ENCODE measurements at places on chromosomes 6 and 20.
A peak's percentile ranks its signal among the peaks of the same experiment; 100 is the strongest.

DNA sequence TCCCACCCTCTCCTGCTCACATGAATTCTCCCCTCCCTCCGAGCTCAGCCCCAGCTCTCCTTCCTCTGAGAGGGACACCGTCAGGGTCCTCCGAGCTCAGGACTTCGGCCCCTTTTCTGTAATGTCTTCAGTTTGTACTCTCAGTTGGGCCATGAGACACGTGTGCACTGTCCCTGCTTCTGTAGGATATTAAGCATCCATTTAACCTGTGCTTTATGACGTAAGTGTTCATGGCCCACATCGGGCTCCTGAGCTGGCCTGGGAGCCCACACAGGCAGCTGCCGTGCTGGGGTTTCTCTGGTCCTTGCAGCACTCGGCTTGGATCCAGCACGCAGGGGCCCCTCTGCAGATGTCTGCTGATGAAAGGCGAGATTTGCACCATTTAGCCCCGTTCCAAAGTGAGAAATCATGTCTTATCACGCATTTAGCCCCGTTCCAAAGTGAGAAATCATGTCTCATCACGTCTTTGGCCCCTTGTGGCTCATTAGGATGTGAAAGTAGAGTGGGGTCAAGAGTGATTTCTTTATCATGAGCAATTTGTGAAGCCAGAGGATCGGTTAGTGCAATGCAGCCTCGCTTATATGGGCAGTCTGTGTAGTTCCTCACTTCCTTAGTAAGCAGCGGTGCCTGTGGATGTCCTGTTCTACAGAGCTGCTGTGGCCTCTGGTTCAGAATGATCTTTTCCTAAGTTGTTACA lies 25.3 kb downstream of the DUSP22 start:
- no peak for DNase-seq

DNA sequence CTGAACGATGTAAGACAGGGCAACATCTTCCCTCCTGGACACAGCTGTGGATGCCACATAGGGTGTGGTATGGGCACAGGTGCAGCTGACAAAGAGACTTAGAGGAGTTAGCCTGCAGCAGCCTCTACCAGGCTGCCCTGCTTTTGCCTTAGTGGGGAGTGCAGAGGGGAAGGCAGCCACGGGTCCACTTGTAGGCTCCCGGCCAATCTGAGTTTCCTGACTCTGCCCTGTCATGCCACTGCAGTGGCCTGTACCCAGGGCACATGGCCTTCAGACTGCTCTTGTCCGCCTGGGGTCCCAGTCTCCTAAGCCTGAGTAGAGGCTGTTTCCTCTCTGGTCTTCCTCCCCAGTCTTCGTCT lies 17.1 kb upstream of the CST9L start:
- DNase-seq = no peak

DNA sequence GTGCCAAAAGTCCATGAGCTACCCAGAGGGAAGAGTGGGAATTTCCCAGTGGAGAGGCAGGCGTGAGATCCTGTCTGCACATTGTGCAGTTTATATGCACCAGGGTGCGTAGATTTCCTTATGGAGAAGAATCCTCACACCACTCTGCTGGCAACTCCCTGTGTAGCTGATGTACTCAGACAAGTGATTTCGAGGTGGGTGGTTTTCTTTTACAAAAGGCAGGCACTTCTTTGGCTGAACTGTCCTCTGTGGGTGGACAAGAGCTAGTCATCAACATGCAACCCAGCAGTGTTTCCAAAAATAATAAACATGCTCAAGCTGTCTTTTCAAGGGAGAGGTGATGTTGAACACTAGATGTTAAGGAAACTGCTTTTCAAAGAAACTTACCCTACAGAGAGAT lies 121.7 kb upstream of the NXT1 start:
- no peak for DNase-seq

DNA sequence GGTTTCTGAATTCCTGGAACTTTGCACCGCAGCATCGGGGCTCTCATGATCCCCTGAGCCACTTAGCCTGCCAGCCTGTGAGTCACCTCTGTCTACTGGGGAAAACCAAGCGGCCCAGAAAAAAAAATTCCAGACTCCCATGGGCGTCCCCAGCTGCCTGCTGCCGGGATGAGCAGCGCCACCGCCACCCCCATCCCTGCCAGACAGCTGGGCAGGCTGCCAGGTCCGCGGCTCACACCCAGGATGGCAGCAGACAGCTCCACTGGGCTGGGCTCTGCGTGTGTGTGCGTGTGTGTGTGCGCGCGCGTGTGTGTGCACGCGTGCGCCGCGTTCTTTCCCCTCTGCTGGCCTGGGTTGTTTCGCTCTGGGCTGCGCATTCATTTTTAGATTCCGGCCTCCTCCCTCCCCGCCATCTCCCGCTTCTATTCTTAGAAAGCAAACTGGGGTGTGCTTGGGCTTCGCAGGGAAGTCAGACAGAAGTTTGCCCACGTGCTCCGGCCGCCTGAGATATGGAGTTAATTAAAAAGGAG lies 38.9 kb upstream of the PMEPA1 start:
- peak; percentile 88 for DNase-seq

DNA sequence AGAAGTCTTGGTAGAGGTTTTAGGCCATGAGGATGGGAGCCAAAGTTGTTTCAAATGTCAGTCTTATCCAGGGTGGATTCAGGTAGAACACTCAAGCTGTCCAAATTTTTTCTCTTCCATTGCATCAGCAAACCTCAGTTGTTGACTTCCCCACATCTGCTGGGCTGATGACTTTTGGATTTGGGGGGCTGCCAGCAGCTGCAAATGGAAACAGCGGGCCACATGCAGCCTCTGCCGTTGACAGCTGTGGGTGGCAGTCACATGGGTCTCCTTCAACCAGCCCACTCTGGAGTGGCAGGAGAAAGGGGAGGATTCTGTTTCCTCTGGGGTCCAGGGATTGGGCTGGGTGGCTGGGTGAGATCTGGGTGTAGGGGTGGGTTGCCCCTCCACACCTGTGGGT lies 5.8 kb upstream of the MLN start:
- no peak for DNase-seq

DNA sequence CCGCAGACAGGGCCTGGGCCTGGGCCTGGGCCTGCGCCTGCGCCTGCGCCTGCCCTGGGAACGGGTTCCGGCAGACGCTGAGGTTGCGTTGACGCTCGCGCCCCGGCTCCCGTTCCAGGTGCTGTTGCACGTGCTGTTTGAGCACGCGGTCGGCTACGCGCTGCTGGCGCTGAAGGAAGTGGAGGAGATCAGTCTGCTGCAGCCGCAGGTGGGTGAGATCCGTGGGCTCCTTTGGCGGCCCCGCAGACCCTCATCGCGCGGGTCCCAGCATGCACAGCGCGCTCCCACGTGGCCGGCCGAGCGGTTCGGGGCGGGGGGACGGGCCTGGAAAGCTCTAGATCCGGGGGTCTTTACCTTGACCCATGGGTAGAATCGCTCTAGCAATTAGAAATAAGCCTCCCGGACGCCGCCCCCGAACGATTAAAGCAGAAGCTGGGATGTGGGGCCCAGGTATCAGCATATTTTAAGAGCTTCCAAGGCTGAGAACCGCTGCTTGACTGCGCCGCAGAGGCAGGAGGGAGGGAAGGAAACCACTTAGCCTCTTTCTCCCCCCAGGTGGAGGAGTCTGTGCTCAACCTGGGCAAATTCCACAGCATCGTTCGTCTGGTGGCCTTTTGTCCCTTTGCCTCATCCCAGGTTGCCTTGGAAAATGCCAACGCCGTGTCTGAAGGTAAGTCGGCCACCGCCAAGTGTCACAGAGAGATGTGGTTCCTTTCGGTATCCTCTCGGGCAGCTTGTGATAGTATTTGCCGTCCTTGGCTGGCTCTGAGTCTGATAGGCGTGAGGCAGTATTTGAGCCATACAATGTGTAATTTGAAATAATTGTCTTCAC lies 508 bp downstream of the NOP56 start:
- no peak for DNase-seq

GRCh38 chr6:117354671-117355070 lies 71.1 kb downstream of the ROS1 start:
- no peak for DNase-seq

DNA sequence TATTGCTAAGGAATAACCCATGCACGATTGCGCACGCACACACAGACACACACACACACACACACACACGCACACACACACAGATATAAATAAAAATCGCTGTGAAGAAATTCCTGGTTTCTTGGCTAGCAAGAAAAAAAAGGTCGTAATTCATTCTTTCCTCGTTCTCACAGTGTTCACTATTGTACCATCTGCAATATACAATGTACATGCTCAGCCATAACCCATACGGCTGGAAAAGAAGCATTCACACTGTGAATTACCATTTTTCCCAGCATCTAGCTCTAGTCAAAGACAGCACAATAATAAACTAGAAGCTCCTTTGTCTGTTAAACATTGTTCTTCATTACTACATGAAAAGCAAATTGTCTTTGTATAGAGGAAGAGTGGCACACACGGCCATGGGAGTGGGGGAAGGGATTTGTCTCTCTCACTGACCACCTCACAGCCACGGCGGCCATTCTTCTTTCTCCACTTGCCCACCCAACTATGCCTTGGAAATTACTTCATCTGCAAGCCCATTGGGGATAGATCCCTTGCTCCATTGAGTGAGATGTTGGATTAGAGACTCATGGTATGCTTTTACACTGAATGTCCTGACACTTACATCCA lies 115.3 kb upstream of the ID4 start:
- no peak for DNase-seq

DNA sequence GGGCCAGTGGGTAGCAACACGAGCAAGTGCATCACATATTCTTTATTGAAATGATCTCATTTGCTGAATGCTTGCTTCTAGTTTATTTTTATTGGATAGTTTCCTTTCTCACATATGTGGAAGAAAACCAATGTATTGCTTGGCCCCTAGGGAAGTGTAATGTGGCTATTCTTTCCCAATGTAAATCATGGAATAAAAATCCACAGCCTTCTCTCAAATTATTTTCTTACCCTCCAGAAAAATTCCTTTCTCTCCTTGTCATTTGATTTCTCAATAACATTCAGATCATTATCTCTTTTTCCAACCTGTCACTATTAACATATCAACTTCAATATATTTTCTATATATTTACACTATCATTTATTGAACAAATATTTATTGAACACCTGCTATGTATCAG lies 51.9 kb upstream of the PTPRK start:
- no peak for DNase-seq

GRCh38 chr6:32843331-32843978 lies 392 bp downstream of the PSMB8 start:
- no peak for DNase-seq

- no peak for DNase-seq
Measured at GRCh38 chr6:47276377-47276776, 33.3 kb downstream of the TNFRSF21 start.

- DNase-seq = no peak
Measured at GRCh38 chr20:20452254-20452676, 84.4 kb downstream of the INSM1 start.

GRCh38 chr6:66553441-66553840 lies 846.4 kb upstream of the EYS start:
- no peak for DNase-seq

GRCh38 chr6:125129354-125129753 lies 24.2 kb upstream of the TPD52L1 start:
- DNase-seq = no peak
